Muscle of leg (tissue), 16 donors: ENCODE measurements at places on chromosomes 1 and 21.

GRCh38 chr1:68128820-68129219, 78.4 kb upstream of the DIRAS3 start:
- DNase-seq = no peak

GRCh38 chr1:9244501-9245229, 10.1 kb downstream of the H6PD start:
- DNase-seq = no peak

DNA sequence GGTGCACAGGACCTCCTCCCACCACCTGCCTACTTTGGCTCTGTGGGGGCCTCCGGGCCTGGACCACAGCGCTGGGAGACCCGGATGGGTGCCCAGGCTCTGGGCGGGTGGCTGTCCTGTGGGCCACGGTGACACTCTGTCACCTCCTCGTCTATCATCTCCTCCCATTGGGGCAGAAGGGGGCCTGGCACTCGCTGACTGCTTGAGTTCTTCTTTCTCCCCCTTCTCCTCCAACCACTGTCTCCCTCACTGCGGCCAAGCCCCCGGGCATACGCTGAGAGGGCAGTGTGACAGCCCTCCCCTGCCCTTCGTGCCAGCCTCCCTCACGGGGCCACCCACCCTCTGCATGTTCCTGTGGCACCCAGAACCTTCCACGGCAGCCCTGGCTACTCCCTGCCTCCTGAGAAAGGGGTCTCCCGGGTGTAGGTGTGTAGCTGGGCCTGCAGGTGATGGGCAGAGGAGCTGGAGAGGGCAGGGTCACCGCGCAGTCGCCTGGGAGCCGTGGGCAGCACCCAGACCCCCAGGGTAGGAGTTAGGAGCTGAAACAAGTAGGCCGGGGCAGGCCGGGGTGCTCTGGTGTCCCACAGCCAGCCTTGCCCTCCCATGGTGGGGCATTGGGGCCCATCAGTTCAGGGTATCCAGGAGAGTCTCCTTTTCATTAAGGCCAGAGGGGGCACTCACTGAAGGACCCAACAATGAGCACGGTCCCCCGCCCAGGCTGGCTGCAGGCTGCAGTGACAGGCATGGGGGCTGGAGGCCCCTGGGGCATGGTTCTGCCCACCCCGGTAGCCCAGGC, 9.2 kb upstream of the ARF1 start:
- DNase-seq = no peak

- no peak for DNase-seq
Observed at GRCh38 chr1:24156542-24157260, 13.8 kb upstream of the IL22RA1 start.

DNA sequence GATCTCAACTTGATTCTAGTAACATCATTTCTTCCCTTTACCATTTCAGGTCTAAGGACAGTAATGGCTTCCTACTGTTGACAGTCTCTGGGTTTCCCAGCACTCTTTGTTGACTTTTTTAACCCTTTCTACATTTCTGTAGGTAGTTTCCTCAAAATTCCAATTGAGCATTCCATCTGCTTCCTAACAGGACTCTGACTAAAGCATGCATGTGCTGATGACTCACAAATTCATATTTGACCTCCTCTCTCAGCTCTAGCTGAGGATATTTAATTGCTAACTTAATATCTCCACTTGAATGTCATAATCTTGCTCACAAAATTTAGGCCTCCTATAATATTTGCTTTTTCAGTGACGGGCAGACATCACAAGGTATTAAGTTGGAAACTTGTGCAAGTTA, 93.3 kb upstream of the ZNHIT6 start:
- no peak for DNase-seq

DNA sequence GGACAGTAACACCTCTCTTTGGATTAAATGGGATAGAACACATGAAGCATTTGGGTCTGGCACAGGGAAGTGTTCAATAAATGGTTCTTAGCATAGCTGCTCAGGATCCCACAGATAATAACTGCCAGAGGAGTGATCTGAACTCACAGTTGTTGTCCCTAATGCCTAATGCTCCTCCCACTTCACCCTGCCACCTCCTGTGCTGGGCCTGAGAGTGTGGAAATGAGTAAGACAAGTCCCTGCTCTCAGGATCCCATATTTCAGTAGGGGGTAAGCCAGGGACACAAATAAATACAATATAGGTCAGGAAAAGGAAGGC, 19.9 kb upstream of the FOXO6 start:
- DNase-seq = peak; percentile 0

DNA sequence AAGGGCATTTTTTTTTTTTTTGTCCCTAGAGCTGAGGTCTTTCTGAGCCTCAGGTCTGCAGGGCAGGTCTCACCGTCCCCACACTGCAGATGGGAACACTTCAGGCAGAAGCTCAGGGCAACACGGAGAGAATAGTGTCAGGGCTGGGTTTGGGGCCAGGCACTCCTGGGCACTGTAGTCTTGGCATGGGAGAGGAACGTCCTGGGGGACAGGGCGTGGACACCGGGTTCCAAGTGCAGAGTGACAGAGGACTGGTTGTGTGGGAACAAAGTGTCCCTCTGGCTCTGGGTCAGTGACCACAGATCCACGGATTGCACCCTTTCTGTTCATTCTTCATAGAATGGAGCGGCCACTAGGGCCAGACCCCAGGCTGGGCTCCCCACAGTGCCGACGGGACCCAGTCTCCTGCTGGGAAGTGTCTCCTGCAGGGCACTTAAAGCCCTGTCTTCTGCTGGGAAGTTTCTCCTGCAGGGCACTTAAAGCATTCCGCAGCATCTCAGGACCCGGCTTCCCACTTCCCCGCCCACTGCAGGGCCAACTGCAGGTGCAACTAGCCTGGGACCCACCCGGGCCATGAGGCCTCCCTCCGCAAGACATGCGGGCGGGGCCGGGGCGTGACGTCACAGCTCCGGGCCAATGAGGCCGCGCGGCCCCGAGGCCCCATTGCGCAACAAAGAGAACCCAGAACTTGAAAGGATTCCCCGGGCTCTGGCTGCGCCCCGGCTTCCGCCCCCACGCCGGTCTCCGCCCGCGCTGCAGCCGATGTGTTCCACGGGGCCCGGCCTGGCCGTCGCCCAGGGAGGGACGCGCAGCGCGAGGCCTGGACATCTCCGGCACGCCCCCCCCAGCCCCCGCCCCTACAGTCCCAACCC, 1.2 kb downstream of the GPR153 start:
- peak; percentile 81 for DNase-seq

- peak; percentile 72 for DNase-seq
Observed at GRCh38 chr21:28581976-28582375, 410.7 kb downstream of the LTN1 start.

DNA sequence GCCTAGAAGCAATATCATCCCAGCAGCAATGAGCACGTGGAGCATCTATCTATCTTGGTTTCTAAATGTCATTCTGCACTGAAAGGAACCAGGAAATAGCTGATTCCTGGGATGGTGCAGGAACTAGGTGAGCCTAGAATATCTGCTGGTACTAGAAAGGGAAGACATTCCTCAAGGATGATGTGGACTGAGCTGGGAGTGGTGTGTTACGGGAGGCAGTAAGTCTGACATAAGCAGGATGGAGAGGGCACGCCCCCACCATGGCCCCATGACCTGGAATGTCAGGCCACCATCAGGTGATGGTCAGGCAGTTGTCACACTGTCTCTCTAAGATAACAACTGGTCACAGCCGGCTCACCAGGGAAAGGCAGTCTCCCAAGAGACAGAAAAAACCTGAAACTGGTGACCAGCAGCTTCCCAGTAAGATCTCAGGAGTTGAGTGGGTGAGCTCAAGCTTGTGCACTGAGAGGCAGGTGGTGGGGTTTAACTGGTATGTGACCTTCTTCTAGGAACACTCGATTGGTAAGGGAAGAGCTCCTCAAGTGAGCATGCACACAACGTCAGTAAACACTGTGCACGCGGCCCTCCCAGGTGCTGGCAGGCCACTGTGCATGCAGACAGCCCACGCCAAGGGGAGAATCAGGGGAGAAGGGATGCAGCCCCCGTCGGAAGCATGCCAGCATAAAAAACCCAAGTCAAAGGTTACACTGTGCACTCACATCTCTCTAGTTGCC, 148.7 kb downstream of the ADSS2 start:
- no peak for DNase-seq

DNA sequence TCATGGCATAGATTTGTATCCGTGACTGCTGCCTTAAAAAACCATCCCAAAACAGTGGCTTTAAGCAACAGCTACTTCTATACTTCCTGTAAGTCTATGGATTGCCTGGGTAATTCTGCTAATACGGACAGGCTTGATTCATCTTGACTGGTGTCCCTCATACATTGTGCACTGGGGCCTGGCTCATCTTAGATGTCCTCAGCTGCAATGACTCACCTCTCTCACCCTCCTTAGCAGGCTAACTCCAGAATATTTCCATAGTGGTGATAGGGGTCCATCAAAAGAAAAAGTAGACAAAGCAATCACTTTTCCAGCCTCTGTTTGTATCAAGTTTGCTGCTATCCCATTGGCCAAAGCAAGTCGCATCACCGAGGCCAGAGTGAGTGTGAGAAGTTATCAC, 409.1 kb upstream of the KAZN start:
- no peak for DNase-seq

DNA sequence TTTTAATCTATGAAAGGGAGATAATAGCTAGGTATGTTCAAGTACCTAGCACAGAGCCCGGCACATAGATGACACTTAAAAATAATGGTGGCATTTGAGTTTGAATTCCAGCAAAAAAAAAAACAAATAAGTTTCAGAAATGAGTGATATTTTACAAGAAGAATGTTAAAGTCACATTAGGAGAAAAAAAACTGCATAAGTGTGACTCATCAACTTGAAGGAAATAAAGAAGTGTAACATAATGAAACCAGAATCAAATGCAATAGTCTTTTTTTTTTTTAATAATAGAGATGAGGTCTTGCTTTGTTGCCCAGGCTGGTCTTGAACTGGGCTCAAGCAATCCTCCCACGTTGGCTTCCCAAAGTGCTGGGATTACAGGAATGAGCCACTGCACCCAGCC, 17.1 kb downstream of the DNASE2B start:
- no peak for DNase-seq

- DNase-seq = peak; percentile 97
Observed at GRCh38 chr1:156815307-156815826, 1.3 kb downstream of the SH2D2A start.

GRCh38 chr1:154453161-154453560, 48.0 kb downstream of the IL6R start:
- DNase-seq = no peak

GRCh38 chr1:23211955-23212354, 5.3 kb downstream of the HTR1D start:
- no peak for DNase-seq

GRCh38 chr1:92211166-92211565, 6.5 kb upstream of the C1orf146 start:
- no peak for DNase-seq

- DNase-seq = no peak
Observed at GRCh38 chr1:11997081-11997850, 17.0 kb downstream of the MFN2 start.

GRCh38 chr1:57319791-57320190, 104.1 kb downstream of the DAB1 start:
- DNase-seq = no peak
